Stimulated activated CD8-positive, alpha-beta memory T cell treated with anti-CD3 and anti-CD28 coated beads, Interleukin-15, amount 100 ng/mL, for 24 hours (primary cell): ENCODE measurements at places on chromosomes 6 and 20.

DNA sequence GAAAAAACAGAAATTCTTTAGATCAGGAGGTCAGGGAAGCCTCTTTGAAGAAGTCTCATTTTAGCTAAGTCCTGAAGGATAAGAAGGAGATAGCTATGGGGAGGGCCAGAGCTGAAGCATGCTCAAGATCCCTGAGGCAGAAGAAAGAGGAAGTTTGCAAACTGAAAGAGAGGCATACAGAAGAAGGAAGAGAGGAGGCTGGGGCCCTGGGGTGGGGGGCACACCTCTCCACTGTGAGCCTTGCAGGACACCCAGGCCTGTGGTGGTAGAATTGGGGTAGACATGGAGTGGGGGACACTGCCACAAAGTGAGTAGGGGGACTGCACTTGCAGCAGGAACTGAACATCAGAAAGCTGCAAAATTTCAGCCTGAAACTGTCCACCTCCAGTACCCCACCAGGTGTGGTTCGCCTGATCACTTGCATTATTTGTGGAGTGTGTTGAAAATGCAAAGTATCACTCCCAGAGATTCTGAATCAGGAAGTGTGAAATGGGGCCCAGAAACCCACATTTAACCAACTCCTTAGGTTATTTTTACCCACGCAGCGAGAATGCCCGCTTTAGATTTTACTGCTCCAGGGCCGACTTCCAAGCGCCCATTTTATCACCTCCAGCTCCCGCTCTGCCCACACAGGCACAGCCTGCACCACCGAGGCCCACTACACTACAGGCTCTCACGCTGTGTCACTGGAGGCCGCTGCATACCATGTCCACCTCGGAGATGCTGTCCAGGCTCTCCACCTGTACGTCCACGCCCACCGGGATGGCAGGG, 44.0 kb downstream of the GABRR2 start:
- no peak for DNase-seq

GRCh38 chr20:45649312-45649863, 18.3 kb upstream of the WFDC9 start:
- no peak for DNase-seq

GRCh38 chr20:57586370-57586793, 25.5 kb downstream of the PCK1 start:
- DNase-seq: no peak

DNA sequence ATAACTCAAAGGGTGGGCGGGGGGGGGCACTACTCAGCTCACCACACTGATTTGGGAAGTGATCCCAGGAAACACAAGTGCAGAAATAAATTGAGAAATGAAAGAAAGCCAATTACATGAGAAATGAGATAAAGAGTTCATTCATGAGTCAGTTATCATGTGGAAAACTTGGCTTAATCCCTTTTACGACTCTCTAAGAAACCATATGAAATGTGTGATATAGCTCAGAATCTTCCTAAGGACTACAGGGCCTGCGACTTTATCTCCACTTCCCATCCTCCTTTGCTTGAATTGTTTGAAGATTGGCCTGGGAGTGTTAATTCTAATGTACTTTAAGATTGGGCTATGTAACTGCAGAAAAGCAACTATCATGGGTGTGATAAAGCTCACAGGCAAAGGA, 3.6 kb upstream of the BTN2A2 start:
- DNase-seq: no peak

DNA sequence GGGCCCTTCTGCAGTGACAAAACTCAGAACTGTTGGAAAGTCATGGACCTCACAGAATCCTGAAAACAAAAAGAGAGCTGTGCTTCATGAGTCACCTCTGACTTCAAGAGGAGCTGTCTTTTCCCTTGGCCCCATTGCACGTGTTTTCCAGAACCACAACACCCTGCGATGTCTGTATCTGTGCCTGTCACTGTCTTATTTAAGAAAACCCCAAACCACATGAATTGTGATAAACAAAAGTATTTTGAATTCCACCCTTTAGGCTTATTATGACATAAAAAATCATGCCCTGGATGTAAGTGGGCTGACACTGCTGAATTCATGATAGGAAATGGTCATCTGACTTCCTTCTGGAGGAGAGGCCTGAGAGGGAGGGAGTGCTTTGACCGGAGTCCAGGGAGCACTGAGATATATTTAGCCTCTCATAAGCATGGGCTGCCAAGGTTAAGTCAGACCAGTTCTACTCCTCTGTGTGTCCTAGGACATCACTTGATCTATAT, 96.4 kb upstream of the DUSP22 start:
- DNase-seq: no peak

DNA sequence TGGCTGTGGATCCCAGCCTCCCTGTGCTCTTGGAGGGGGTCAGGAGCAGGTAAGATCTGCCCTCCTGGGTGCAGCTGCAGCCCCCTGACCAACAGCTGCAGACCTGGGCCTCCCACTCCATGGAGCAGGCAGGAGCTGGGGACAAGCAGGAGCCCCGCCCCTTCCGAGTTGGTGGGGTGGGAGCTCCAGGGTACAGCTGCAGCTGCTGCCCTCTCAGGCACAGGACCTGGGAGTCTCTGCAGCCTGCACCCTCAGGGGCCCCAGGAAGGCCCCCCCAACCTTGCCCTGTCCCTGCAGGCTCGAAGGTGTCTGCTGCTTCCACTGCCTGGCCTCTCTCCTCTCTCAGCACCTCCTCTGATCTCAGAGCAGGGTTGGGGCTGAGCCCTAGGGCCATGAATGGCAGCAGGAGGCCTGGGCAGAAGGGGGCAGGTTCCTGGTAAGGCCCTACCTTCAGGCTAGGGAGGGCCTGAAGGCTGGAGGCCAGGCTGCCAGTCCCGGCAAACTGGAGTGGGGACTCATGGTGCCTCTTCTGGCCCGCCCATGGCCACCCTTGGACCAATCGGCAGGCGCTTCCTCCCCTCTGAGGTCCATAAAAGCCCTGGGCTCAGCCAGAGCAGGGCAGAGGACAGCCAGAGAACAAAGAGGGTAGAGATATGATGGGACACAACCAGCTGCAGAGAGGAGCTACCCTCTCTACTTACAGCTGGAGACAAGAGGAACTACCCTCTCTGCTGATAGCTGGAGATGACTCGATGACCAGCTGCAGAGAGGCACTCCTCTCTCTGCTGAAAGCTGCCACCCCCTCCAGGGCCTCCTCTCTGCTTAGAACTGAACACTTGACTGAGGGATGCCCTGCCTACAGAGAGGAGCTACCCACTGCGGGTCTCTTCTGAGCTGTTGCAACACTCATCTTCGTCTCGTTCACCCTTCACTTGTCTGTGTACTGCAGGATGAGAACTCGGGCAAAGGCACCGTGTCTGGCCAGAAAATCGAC, 7.8 kb upstream of the PACSIN1 start:
- no peak for DNase-seq

GRCh38 chr6:97312241-97312640, 29.2 kb upstream of the MMS22L start:
- DNase-seq: no peak

- DNase-seq: no peak
Observed at GRCh38 chr6:25312703-25313102, 33.5 kb downstream of the CARMIL1 start.

- DNase-seq: no peak
Observed at GRCh38 chr6:11920566-11920965, 91.5 kb upstream of the HIVEP1 start.

- no peak for DNase-seq
Observed at GRCh38 chr6:28653876-28654275, 128.2 kb downstream of the GPX5 start.

DNA sequence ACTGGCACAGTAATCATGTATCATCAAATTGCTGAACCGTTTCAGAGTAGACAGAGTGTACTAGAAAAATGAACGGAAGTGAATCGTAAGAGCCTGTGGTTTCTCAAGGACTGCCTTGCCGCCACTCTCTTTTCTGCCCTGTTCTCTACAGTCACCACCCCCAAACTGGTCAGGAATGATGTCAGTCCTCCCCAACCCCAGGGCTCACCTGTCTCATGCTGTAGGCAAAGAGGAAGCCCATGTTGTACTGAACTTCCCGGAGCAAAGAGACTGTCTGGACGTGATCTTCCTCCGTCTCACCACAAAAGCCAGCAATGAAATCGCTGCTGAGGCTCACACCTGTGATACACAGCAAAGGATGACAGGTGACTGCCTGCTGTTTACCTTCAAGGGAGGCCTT, 31.0 kb downstream of the CDK5RAP1 start:
- DNase-seq: no peak

GRCh38 chr6:14210077-14210476, 92.5 kb downstream of the CD83 start:
- DNase-seq: no peak

- DNase-seq: no peak
Observed at GRCh38 chr6:14060971-14061370, 56.6 kb upstream of the CD83 start.

DNA sequence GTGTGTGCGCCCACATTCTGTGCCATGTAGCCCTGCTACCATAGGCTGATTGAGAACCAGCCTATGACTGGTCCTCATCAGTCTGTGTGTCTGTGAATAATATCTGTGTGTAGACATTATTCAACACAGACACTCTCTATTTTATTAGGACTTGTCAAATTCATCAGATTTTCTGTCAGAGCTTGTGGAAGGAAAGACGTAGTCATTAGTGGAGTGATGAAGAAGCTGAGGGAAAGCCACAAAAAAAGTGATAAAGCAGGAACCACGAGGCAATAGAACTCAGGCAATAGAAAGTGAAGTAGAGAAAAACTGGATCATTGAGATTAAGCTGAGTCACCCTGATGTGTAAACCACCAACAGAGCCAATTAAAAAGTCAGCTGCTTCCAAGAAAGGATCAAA, 122.2 kb upstream of the MARCKS start:
- no peak for DNase-seq

DNA sequence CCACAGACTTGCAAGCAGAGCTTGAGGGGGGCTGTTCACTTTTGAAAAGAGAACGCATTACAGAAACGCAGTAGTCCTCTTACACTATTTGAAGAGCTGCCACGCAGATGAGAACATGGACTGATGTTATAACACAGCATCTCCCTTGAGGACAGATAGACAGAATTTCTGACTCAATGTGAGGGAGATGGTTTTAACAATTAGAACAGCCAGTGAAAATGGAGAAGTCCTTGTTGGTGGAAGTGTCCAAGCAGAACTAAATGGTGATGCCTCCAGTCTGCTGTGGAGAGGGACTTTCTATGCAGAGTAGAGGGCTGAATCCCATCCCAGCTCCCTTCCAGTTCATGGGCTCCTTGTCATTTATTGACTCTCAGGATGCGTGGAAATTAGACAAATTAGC, 100.0 kb downstream of the RREB1 start:
- DNase-seq: no peak

DNA sequence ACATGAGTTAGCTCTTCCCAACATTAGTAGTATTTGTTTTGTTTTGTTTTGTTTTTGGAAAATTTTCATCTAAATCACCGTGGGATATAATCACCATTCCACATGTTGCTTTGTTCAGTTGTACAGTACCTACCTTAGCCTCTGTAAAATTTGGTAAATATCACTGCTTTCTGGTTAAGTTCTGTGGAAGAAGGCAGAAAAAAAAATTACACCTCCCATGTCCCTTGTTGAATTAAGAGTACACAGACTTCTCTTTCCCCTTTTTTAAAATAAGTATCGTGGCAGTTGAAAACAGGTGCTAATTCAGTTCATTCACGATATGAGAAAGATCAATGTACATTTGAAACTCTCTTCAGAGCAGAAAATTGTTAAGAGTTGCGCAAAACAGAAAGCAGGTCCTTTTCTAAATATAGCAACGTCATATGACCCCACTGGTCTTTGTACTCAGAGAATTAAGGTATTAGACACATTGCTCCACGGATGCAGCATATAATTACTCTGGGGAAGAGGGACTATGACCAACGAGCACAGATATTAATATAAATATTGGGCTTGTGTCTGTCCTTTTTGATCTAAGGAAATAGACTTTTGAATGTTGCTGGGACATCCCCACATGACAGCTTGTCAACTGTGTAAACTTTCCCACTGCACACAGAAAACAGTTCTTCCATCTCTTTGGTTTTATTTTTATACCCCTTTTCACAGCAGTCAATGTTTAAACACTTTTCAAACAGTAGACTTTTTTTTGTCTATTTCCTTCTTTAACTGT, 58.6 kb upstream of the ZNF217 start:
- no peak for DNase-seq

- DNase-seq: no peak
Observed at GRCh38 chr20:19143890-19144289, 68.6 kb upstream of the SLC24A3 start.

- no peak for DNase-seq
Observed at GRCh38 chr6:25477006-25477590, 174.9 kb upstream of the SCGN start.

GRCh38 chr6:26123947-26124780, 36.9 kb downstream of the HFE start:
- DNase-seq: no peak

GRCh38 chr6:2460216-2460745, 214.9 kb upstream of the GMDS start:
- DNase-seq: no peak

DNA sequence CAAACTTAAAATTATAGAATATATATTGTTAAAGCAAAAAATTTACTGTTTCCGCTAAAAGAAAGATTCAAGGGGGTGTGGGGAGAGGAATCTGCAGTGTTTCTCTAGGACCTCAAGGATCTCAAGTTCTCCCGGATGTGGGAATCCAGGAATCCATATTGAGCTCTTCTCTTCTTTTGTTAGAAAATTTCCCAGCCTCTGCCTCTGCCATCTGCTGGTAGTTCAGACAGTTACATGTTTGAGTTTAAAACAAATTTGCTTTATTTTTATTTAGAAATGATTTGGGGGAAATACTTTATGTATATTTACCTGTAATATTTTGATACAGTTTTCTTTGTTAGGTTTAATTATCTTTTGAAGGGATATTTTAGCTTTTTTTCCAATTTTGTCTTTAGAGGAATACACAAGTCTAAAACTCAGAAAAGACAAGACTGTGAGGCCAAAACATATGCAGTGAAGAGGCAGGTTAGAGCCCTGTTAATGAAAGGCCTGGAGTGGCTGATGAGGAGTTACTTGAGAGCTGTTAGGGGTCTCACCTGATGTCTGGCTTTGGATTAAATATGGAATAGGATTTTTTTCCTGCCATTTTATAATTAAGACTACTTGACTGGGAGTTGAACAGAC, 268.8 kb downstream of the ARID1B start:
- DNase-seq: no peak

GRCh38 chr6:139982652-139983295, 608.3 kb upstream of the CITED2 start:
- DNase-seq: no peak

- DNase-seq: no peak
Observed at GRCh38 chr20:24066076-24066700, 77.6 kb upstream of the GGTLC1 start.

DNA sequence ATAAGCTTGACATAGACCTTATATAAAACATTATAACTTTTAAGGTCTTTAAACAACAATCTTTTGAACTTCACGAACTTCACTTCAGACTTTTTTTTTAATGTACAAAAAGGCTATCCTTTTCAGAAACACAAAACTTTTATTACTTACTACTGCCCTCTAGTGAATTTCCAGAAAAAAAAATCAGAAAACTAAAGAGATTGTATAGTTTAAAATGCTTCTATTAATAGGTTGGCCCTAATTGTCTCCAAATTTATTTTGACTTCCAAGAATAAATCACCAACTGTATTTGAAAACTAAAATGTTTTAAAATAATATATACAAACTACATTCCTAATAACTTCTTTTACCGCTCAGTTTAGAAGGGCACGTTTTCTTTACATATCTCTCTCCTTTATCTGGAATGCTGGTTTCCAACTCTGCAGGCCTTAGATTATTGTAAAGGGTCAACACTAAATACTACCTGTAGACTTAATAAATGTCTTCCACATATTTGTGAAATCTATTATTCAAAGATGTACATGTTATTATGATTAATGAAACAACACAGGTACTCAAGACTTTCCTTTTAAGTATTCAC, 66.8 kb downstream of the LMBRD1 start:
- no peak for DNase-seq
